Activated T-cell treated with anti-CD3 and anti-CD28 coated beads, Interleukin-2, amount 50 U/mL, for 4 hours (primary cell): ENCODE measurements at places on chromosomes 12 and 14.
A peak's percentile ranks its signal among the peaks of the same experiment; 100 is the strongest.

DNA sequence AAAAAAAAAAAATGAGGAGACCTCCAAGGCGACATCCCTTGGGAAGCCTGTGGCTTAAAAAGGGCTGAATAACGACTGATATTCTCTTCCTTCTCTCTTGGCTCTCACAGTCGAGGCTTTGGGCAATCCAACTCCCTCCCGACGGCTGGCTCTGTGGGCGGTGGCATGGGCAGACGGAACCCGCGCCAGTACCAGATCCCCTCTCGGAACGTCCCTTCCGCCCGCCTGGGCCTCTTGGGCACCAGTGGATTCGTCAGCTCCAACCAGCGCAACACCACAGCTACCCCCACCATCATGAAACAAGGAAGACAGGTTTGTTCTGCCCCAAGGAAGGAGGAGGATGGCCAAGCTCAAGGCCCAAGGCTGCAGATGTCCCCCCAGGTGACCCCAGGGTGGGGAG lies 127.8 kb downstream of the GCH1 start:
- DNase-seq, result no peak

DNA sequence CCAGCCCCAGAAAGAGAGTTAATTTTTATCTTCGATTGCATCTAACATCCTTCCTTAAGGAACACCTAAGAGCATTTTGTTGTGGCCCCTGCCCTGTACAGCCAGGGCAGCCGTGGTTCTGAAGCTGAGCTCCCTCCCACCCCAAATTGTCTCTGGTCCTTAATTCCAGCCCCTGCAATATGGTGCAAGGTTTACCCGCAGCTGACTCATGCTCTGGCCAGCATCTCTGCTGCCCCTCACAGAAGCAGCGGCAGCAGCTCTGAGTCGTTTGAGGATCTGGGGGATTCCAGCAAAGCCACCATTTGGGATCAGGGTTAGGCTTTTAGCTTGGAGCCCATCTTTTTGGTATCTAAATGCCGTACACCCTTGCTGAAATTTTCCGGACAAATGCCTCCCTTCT lies 3.3 kb downstream of the DLK1 start:
- no peak for DNase-seq

DNA sequence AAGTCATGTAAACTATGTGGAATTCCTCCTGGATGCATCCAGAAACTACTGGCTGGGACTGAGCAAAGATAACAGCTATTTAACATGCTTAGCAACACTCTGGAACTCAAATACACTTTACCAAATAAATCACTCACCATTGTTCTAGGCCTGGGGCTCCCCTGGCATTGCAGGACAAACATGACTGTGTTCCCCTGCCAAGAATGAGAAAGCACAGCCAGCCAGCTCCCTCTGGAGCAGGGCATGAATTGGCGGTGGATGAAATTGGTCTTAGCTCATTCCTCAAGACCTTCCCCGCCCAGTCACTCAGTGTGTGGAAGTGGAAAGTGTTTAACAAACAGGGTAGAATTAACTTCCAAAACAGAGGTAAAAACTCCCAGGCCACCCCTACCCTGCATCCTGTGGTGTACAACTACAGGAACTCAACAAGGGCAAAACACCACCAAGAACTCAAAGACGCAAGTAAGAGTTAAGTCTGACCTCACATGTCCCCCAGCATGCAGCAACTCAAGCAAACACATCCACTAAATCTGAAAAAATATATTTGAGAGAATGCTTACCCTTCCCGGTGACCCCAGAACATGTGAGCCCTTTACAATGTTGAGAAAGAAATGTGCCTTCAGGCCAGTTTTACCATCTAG lies 58.4 kb upstream of the BDKRB2 start:
- DNase-seq, result no peak

DNA sequence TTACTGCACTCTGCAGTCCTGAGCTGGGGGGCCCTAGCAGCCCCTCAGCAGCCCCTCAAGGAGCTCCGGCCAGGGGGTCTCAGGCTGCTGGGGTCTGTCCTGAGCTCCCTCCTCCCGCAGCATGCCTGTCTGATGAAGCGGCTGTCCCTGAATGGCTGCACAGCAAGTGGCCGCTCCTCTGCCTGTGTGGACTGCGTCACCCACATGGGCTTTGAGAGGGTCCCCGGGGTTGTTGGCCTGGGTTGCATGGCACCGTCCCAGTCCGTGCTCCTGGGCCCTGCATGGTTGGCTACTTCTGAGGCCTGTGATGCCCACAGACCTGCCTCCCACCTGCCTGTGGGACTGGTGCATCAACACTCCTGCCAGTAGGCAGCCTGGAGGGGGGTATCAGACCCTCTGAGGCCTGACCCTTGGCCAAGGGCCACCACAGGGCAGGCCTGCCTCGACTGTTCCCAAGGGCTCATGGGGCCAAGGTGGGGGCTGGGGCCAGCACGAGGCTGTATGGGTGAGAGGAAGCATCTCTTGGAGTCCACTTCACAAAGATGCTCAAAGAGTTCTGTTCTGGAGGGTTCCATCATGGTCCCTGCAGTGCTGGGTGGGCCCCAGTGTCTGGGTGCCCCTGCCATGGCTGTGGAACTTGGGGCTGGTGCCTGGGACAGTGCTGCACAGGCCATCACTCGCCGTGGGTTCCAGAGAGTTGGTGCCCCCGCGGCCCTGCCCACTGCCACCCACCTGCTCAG lies 12.2 kb downstream of the CEP170B start:
- no peak for DNase-seq

GRCh38 chr12:91094032-91094662 lies 17.1 kb downstream of the LUM start:
- no peak for DNase-seq

GRCh38 chr12:94133964-94134795 lies 14.2 kb upstream of the PLXNC1 start:
- DNase-seq, result no peak

DNA sequence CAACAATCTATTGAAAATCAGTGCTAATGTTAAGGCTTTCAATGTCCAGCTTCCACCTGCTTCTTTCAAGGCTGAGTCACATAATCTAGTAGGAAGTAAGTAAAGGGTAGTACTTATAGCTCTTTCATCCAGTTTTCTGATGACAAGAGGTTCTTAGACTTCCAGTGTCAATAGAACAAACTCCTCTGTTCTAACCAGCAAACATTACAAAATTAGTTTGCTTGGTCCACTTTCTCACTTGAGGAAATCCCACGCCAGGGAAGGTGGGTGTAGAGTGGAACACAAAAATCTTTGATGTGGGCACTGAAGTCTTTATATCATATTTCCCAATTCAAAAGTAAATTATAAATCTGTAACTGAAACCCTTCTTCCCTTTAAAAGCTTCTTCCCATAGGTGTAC lies 2.6 kb downstream of the NPC2 start:
- DNase-seq, result no peak

DNA sequence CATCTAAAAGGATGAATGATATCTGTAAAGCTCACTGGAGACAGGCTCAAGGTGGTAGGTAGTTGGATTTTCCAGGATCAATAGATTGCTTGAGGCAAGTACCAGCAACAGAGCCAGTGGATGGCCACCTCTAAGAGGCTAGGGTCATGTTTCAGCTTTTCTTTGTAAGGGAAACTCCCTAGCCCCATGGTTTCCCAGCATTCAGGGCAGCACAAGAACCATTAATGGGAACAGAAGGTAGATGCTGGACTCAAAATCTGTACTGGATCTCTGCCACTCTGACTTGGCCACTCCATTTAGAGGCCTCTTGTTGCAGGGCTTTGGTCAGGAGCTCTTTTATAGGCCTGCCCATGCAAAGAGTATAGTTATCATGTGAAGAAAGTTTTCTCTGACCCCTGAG lies 76.1 kb upstream of the DYRK2 start:
- no peak for DNase-seq

DNA sequence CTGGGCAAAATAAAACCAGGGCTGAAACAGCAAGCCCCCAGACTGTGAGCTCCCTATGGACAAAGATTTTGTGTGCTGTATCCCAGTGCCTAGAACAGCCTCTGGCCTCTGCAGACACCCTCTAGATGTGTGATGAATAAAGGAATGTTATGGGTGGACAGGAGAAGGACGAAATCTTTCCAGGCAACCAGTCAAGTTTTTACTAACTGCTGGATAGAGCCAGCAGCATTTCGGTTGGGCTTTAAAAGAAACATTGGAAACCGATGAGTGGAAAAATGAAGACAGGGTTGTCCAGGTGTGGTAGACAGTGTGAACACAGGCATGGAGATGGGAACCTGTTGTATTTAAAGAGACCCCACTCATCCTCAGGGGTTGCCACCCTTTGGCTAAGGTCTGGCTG lies 4.0 kb downstream of the CHGA start:
- DNase-seq, result no peak

- no peak for DNase-seq
Measured at GRCh38 chr14:92610849-92611271, 97.3 kb downstream of the RIN3 start.

DNA sequence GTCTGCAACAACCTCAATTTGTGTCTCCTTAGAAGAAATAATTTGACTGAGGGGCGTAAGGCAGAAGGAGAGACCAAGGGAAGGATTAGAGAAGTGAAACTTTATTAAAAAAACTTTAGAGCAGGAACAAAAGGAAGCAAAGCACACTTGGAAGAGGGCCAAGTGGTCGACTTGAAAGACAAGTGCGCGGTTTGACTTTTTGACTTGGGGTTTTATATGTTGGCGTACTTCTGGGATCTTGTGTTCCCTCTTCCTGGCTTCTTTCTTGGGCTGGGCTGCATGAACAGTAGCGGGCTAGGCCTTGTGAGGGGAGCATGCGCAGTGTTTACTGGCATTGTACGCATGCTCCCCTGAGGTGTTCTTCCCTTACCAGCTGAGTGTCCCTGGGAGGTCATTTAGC lies 369.3 kb upstream of the DCN start:
- DNase-seq, result no peak

DNA sequence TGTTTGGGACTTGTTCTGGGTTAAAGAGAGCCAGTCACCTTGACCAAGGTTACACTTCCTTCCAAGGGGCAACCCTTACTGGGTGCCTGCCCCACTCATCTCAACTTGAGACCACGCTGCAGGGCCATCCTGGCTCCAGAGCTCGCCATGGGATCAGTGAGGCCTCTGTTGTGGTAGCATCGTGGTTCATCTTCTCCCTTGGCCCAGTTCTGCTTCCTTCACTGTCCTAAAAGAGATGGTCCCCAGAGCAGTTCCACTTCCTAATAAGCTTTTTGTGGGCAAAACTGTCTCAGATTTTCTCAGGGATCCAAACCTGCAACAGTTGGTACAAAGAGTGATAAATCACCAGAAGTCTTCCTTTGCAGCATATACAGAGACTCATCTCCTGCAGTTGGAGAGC lies 165.9 kb upstream of the TMEM260 start:
- DNase-seq, result no peak

DNA sequence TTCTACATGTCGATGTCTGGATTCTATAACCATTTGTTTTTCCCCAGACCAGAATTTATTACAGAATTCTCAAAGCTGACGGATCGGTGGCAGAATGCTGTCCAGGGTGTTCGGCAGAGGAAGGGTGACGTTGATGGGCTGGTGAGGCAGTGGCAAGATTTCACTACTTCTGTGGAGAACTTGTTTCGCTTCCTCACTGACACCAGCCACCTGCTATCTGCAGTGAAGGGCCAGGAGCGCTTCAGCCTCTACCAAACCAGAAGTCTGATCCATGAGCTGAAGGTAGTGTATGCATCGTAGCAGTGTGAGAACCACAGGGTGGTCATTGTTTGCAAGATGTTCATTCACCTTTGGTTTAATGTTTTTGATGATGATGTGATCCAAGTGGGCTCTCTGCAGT lies 124.0 kb downstream of the ESR2 start:
- no peak for DNase-seq

GRCh38 chr12:57618966-57619433 lies 7.8 kb downstream of the ARHGEF25 start:
- DNase-seq, result no peak

GRCh38 chr14:52313462-52313861 lies 650 bp upstream of the PTGER2 start:
- no peak for DNase-seq

GRCh38 chr14:32701475-32701874 lies 237.2 kb upstream of the NPAS3 start:
- no peak for DNase-seq

- no peak for DNase-seq
Measured at GRCh38 chr14:68143341-68143841, 323.8 kb downstream of the RAD51B start.

- no peak for DNase-seq
Measured at GRCh38 chr14:91509878-91510170, 286 bp downstream of the PPP4R3A start.

GRCh38 chr14:75303381-75303789 lies 24.8 kb downstream of the FOS start:
- DNase-seq, result peak; percentile 57
